ENCODE measurements at places on chromosomes 12 and 14. TPM values are rescaled to one million over a fixed set of nuclear protein-coding genes. Genes with fewer than 3 reads are reported as not detected.

DNA sequence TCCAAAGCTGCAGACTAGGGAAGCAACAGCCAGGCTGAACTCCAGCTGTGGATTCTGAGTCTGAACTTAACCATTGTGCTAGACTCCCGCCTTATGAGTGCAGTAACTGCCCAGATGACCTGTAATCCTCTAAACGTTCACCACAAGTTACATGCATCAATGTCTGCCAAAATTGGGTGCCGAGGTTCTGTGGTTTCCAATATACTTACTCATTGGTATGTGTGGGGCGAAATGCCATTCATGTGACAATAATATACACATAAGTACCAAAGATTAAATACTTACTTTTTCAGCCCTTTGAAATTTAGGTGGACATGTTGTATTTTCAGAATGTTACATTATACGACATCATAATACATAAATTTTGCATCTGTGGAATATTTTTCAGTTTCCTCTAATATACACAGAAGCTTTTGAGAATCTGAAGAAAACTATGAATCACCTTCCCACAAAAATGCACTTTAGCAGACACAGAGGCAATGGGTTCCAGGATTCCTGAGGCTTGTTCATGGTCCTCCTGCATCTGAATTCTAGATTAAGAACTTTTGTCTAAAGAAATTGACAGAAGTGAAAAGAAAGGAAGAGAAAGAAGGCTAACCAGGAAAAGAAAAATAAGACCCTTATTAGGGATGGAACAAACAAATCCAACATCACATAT is 31.7 kb downstream of the GRIP1 start:
- no peak for DNase-seq

Gene FAIM2
- 0.57 TPM for total RNA-seq

DNA sequence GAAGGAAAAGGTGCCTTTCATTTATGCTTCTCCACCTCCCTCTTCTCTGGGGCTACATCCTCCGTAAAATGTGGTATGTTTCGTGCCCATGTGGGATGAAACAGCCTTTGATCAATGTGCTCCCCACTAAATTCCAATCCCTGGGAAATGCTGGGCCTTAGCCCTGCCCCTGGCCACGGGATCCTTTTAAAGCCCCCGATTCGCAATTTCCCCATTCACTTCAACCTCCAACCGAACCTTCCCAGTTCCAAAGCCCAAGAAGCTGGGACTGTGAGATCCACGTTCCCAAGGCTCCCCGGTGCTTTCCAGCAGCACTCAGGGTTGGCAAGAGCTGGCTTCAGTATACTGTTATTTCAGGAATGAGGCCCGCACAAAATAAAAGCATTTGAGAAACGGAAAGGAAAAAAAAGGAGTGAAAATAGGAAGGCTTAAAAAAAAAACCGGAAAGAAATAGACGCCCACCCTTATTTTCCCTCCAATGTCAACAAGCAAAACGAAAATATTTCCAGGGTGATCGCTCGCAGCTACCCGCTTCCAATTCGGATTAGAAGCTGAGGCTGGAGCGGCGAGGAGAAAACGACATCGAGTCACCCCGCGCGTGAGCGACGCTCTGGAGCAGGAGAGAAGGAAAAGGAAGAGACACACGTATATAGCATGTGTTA is 1.3 kb upstream of the FOXG1 start:
- no peak for DNase-seq

DNA sequence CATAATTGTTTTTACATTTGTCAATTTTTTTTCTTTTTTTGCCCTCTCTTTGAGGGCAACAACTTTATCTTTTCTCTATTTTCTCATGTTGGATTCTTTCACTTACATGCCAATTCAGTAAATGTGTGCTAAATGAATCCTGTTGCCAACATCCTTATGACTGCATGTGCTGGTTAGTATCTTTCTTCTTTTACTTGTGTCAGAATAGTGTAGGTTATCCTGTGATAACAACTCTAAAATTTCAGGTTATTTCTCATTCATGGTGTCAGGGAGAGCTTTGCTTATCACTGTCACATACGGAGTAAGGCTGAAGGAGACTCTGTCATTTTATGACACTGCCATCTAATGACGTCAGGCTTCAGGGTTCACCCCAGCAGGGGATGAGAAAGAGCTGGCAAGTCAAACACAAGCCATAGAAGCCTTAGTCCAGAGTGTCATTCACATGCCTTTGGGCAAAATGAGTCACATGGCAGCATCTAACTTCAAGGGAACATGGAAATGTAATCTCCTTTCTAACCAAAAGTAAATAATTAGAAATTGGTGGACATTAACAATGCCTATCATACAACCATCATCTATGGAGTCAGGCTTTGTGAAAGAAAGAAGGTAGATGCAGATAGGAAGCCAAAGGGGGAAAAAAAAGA is 242.5 kb upstream of the ATP2B1 start:
- no peak for DNase-seq

GRCh38 chr14:96980835-96981234 is 183.7 kb downstream of the VRK1 start:
- DNase-seq = peak; percentile 2

GRCh38 chr14:61663312-61663979 is 31.9 kb upstream of the HIF1A start:
- DNase-seq = no peak

GRCh38 chr14:58755031-58755925 is 117.5 kb downstream of the DACT1 start:
- peak; percentile 56 for DNase-seq

GRCh38 chr12:17841496-17841895 is 248.5 kb downstream of the RERGL start:
- DNase-seq = no peak

DNA sequence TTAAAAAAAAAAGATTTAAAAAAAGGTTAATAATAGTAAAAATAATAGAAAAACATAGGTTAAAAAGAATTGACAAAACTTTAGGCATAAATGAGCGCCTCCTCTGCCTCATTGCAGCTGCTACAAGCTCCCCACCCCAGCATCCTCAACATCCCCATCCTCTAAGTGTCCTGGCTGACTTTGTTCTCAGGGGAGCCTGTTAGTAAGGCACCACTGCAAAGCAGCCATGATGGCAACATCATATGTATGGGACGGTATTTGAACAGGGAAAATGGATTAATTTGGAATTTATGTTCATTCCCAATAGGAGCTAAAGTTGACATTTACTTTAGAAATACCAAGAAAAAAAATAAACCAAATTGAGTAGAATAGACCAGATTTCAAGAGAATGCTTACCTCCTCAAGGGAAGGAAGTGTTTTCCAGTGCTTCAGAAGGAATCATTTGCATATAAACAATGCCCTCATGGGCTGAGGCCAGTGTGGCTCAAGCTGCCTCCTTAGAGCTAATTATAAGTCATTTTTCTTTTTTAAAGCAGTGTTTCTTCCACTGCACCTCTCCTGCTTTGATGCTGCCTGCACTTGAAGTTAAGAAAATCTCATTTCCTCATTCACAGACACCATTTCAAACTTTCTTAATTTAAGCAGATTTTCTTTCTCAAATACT is 59.6 kb downstream of the DACT1 start:
- no peak for DNase-seq

DNA sequence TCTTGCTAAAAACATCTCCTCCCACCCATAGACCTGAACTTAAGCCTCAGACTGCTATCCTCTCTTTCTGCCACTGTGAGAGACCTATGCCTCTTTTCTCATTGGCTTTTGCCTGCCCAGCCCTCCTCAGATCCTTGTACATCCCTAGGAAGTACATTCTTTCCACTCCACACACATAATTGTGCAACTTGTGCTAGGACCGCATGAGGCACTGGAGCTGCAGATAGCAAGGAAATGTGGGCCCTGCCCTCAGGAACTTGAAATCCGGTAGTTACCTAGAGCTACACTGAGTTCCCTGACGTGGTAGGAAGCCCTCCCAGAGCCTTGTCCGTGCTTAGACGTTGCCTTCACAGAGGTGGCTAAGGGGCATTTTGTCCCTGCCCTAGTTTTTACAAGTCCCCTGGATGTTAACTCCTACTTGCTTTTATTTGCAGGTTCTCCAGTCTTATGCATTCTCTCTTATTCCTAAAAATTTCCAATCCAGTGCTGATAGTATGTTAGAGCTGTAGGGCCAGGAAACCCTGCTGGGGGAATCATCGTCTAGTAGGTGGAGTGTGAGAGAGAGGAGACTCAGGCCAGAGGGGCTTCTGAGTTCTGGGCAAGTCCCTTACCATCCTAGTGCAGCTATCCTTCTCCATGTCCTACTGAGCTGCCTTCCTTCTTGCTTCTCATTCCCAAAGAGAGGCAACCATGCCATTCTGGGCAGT is 41.3 kb downstream of the NTF3 start:
- peak; percentile 66 for DNase-seq

DNA sequence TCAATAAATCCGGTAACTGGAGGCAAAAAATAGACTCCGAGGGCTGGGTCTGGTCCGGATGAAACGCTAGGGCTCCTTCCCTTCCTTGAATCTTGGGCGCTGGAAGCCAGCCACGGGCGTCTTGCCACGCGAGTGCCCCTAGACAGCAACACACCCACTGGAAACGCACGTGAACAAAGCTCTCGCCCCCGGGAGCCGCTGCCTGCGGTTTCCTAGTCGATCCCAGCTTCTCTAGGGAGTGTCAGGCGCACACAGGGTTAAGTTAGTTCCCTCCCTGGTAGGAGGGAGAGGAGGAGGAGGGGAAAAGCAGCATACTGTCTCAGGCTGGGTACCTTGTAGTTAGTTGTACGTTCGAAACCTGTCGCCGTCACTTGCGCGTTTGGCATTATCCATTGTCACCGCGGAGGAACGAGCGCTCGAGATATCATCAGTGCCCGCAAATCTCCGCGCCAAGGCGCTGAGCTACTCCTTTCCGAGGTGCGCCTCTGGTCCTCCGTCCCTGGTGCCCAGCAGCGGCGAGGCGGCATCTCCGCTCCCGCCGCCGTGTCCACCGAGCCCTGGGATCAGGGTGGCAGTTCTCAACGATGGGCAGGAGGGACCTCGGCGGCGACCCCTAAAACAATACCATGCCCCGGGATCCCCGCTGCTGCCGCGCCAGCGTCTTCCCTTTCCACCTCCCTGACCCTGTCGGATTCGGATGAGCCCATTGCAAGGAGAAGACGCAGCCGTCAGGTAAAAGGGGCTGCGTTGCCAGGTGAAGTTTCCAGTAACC is at the start of gene FLRT2:
Gene FLRT2, plus strand, starts transcription at position 342 of the 772 bp plus-strand sequence. CDS start 91,371 bp downstream, outside the sequence.
- peak; percentile 71 for DNase-seq

Gene MOAP1
- 48.6 TPM for total RNA-seq

- no peak for DNase-seq
Measured at GRCh38 chr12:69886715-69887114, 61.7 kb downstream of the MYRFL start.

- DNase-seq = no peak
Measured at GRCh38 chr12:104425614-104426013, 31.1 kb upstream of the CHST11 start.

Gene LUM
- 593 TPM for total RNA-seq

- no peak for DNase-seq
Measured at GRCh38 chr12:122560138-122560537, 33.1 kb downstream of the KNTC1 start.

Gene ATP23
- 5.7 TPM for total RNA-seq

GRCh38 chr14:76101391-76102379 is 50.0 kb upstream of the GPATCH2L start:
- peak; percentile 69 for DNase-seq

DNA sequence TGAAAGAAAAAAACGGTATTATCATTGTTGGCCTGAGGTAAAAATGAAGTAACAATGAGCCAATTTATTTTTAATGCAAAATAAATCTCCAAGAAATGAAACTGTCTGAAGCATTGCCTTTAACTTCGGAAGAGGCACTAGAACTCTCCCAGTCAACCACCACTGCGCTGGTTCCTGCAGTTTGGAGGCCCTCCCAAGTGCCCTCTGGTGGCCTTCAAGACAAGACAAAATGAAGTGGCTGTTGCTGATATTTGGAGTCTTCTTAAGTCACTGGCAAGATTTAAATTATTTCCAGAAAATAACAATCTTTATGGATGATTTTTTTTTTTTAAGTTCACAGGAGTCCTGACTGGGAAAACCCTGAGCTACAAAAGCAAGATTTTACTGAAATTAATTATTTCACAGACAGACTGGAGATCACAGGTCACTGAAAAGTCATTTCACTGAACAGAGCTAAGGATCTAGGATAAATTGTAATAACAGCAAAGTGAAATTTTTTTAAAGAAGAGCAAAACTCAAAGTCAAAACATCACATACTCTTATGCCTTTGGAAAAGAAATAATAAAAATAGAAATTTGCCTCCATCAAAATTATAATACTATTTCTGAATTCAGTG is 58.2 kb downstream of the DICER1 start:
- DNase-seq = peak; percentile 55

DNA sequence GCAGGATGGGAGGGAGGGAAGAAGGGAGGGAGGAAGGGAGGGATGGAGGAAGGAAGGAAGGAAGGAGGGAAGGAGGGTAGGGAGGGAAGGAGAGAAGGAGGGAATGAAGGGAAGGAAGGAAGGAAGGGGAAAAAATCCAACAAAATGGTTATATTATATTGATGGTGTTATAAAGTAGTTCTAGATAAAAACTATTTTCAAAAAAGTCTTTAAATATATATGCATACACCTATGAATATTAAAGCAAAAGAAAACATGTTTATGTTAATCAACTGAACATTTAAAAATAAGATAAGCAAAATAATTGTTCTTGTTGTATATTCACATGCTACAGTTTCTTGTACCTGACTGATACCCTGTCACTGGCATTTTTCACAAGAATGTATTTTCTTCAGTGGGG is 1.9 kb downstream of the BDKRB1 start:
- no peak for DNase-seq

Gene MED13L
- total RNA-seq = 329 TPM

DNA sequence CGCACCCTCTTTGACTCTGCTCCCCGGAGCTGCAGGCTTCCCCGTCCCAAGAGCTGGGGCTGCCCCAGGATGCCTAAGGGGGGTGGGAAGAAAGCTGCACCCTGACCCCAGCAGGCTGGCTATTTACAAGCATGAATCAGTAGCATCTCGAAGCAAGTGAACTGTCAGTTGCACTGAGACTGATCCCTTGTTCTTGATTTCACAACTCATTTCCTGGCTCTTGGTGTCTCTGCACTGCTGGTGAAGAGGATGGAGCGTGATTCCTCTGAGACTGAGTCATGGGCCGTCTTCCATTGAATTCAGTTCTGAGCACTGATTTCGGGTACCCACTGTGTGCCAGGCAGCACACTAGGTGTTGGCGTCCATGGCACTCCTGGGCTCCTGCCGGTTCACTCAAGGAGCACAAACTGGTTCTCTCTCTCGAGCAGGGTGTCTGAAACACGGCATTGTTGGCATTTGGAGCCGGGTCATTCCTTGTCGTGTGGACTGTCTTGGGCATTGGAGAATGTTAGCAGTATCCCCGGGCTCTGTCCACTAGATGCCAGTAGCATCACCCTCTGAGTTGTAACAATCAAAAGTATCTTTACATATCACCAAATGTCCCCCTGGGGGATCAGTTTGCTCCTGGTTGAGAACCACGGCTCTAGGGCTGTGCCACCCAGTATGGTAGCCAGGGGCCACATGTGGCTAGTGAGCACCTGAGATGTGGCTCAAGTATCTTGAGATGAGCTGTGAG is 86.9 kb downstream of the RIN3 start:
- no peak for DNase-seq

Gene GALNT8
- total RNA-seq = 1.3 TPM

Gene SIX6
- total RNA-seq = not detected

Gene NUAK1
- 14.1 TPM for total RNA-seq

Gene ABCD2
- total RNA-seq = 0.74 TPM

Gene PRIM1
- 9.9 TPM for total RNA-seq

Data from lung (tissue), 17 donors.